Tongue (tissue), 3 donors: ENCODE measurements at places on chromosomes 4 and X. TPM values are rescaled to one million over a fixed set of nuclear protein-coding genes. Genes with fewer than 3 reads are reported as not detected.

The IL15 gene
- total RNA-seq = 9.1 TPM

The UGT2B15 gene
- total RNA-seq = not detected

The PAGE2B gene
- not detected for total RNA-seq

The PPP2R3B gene
- 101 TPM for total RNA-seq

The CT45A2 gene
- total RNA-seq = not detected

The TIGD4 gene
- 4.8 TPM for total RNA-seq

The F9 gene
- not detected for total RNA-seq

The MAGEA2B gene
- total RNA-seq = not detected

The ZNF630 gene
- total RNA-seq = 4.6 TPM

The TEC gene
- total RNA-seq = 3.2 TPM

The USP26 gene
- not detected for total RNA-seq

The CXCL1 gene
- 2.1 TPM for total RNA-seq

The FAM149A gene
- total RNA-seq = 8.7 TPM

The ETDB gene
- total RNA-seq = not detected

The PNCK gene
- total RNA-seq = 0.92 TPM

DNA sequence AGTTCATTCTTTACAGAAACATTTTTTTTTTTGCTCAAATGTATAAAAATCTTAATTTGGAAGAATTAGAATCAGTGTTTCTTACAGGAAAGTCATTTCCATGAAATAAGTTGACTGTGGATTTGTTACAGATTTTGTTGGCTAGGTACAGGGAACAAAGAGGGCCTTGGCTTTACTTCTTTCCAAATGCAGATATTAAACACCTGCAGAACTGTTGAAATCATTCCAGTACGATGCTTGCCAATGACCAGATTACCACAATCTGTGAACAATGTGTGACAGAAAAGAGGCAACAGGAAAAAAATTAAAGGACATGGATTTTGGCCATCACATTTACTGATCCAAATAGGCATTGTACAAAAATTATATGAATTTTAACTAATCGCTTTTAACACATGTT is 70.8 kb downstream of the ANXA10 start:
- DNase-seq = no peak

- no peak for DNase-seq
Measured at GRCh38 chrX:53474707-53475106, 40.5 kb upstream of the HSD17B10 start.

- DNase-seq = peak; percentile 71
Measured at GRCh38 chr4:103996064-103996463, 276.3 kb upstream of the TACR3 start.

DNA sequence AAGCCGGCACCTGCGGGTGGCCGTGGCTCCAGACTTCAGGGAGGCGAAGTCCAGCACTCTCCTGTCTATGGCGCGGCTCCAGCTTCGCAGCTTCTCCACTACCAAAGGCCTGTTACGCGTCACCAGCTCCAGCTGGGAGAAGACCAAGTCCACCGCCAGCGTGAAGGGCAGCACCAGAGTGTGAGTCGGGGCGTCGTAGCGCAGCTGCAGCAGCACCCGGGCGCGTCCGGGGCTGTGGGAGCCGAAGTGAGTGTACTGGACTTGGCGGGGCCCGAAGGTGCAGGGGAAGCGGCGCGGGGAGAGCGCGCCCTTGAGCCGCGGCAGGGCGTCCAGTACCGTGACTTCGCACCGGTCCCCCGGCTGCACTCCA is 444 bp downstream of the FREM3 start:
- DNase-seq = peak; percentile 43

DNA sequence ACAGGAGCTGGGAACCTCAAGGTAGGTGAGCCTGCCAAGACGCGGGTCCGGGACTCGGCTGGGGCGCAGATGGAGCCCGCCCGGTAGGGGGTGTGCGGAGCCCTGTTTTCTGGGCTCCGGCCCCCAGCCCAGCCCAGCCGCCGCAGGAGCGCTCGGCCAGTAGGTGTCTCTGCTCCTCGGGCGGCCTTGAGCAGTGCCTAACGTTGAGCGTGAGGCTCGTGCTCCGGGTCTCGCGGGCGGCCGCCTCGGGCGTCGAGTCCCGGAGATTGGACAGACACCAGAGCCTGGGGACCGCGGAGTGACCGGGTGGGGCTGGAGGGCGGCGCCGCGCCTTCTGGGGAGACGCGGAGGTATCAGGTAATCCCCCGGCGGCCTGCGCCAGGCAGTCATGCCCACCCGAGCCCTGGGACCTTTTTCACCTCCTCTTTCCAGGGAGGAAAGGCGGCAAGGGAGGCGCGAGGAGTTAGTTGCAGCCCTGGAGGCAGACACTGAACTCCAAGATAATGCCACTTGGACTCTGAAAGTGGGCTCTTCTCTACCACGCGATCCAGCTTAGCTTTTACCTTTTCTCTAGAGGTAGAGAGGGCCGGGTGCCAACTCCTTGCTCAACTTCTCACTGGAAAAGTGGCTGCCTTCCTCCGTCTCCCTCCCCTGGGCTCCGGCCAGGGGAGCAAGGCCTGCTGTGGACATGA is 14.5 kb upstream of the FGG start:
- DNase-seq = peak; percentile 64

GRCh38 chrX:93468075-93468474 is 205.3 kb downstream of the NAP1L3 start:
- no peak for DNase-seq

DNA sequence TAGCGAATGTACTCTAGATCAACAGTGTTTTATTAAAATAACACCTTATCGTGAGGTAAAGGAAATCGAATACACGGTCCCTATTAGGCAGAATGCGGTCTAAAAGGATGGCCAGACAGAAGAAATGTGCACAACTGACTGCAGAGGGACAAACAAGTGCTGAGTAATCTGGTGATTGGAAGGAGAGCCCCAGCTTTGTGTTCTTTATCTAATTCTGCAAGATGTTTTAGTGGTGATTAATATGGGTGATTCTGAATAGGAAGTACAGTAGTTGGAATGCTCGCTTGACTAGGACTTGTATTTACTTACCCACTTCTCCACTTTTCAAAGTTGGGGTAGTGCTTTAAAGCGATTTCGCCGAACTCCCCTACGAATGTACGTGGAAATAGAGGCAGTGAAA is 1.2 kb downstream of the WDR44 start:
- peak; percentile 22 for DNase-seq

DNA sequence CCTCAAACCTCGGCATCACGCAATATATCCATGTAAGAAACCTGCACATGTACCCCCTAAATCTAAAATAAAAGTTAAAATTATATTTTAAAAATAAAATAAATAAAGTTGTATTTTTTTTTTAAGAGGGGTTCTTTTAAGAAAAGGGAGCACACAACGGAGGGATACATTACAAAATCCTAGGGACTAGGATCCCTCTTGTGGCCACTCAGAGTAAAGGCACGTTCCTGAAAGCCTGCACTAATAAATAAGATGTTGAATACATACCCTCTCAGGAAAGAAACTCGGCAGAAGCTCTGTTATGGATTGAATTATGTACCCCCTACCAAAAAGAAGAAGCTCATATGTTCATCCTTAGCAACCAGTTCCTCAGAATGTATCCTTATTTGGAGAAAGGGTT is 50.9 kb upstream of the PRDX4 start:
- DNase-seq = peak; percentile 24

GRCh38 chr4:88097301-88097700 is 61.1 kb downstream of the ABCG2 start:
- no peak for DNase-seq

DNA sequence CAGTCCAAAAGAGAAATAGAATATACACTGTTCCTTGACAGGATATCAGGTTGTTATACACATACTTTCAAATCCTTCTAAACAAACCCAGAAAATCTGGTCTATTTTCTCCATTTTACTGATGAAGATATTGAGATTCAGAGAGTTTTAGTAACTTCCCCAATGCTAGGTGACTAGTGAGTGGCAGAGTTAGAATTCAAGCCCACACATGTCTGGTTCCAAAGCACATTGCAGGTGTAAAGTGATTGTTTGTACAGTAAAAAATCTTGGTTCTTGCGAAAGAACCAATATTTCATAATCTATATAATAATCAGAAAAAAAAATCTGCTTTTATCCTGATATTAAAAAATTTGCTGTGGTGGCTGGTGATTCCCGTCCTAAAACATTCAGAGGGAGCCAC is 39.5 kb upstream of the EMCN start:
- DNase-seq = no peak

- no peak for DNase-seq
Measured at GRCh38 chr4:155582971-155583437, 83.6 kb upstream of the GUCY1A1 start.

DNA sequence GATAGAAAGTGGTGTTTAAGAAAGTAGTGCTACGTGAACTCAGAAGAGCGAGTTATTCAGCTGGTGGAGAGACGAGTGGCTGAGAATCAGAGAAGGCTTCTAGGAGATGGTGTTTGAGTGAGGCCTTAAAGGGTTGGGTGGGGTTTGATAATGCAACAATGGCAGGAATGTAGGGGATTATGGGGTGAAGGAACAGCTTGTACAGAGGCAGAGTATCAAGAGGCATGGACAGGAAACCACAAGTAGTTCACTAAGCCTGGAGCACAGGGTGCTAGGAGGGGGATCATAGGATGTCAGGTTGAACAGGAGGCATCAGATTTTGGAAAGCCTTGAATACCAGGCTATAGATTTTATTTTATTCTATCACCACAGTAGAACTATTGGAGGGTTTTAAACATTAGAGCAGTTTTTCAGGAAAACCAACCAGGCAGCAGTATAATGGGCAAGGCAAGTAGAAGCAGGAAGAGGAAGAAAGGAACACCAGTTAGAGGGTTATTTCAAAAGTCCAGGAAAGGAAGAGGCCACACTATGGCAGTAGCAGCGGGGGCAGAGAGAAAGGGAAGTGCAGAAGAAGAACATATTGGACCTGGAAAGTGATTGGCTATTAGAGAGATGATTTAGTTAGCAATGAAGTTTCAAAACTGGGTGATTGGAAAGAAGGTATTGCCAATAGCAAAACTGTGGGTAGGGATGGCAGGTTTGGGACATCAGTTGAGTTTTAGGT is 99.2 kb downstream of the DOCK11 start:
- DNase-seq = no peak

- no peak for DNase-seq
Measured at GRCh38 chr4:54155936-54156335, 56.0 kb downstream of the GSX2 start.

GRCh38 chr4:178142724-178143123 is 700.5 kb upstream of the AGA start:
- no peak for DNase-seq

GRCh38 chr4:1014291-1015167 is 3.1 kb downstream of the FGFRL1 start:
- DNase-seq = peak; percentile 63

GRCh38 chr4:169226565-169226964 is 44.2 kb downstream of the SH3RF1 start:
- DNase-seq = no peak

DNA sequence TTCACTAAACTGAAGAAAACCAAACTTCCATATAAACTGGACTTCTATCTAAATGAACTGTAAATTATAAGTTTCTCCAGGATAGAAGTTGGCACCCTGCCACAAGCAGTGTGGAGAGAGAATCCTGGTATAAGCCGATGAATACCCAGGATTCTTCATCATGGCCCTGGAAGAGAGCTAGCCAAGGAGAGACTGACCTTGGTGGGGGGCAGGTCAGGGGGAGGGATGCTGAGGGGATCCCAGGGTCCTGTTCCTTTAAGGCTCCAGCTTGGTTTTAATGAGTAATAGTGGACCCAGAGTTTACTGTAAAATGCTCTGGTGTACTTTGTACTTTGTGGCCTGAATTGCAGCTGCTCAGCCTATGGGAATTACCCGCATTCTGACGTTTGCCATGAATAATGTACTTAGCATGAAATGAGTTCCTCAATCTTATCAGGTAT is 16.9 kb downstream of the RASSF6 start:
- DNase-seq = peak; percentile 31

- no peak for DNase-seq
Measured at GRCh38 chrX:19842542-19842941, 44.9 kb downstream of the SH3KBP1 start.

DNA sequence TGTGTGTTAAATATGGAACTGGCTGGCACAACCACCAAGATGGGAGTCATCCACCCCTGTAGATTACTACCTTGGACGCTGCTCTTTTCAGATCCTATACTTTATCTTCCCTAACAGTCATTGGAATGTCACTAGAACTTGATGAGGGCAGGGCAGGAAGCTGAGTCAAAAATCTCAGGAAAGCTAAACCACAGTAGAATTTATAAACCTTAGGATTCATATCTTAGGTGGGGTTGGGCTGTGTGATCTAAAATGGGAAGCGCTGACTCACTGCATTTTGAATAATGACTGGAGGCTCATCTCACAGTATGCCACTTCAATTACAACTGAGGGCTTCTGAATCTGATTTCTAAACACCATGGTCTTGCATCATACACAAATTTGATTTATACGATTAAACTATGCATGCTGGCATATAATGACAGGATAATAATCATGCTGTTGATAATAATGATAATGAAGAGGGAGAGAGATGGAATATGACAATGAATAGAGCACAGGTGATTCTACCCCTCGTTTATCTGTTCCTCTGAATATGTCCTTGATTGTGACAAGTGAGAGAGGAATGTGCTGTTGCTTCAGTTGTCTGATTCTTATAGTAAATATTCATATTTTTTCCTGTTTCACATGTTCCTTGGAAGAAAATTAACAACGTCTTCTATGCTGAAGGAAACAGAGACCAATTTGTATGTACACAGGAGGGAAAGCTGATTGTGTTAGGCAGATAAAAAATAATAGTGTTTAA is 270.3 kb upstream of the HS3ST1 start:
- no peak for DNase-seq

DNA sequence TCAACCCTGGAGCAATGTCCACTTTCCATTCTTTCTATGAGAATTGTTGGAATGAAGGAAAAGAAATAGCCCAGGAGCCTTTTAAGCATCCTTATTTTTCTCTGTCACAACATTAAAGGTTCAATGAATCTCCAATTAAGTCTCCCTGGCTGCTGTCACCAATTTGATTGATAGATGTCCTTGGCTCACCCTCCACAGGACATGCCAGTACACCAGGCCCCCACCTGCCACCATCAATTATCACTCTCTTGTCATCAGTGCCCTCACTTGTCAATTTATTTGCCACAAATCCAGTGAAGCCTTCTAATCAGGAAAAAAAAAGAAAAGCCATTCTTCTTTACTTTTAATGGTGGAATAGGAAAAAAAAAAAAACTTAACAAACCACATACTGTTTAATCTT is 453.6 kb downstream of the CENPC start:
- no peak for DNase-seq

- DNase-seq = no peak
Measured at GRCh38 chrX:27953171-27953570, 28.1 kb downstream of the DCAF8L1 start.

GRCh38 chr4:152247271-152247975 is 288.5 kb downstream of the FBXW7 start:
- DNase-seq = no peak

DNA sequence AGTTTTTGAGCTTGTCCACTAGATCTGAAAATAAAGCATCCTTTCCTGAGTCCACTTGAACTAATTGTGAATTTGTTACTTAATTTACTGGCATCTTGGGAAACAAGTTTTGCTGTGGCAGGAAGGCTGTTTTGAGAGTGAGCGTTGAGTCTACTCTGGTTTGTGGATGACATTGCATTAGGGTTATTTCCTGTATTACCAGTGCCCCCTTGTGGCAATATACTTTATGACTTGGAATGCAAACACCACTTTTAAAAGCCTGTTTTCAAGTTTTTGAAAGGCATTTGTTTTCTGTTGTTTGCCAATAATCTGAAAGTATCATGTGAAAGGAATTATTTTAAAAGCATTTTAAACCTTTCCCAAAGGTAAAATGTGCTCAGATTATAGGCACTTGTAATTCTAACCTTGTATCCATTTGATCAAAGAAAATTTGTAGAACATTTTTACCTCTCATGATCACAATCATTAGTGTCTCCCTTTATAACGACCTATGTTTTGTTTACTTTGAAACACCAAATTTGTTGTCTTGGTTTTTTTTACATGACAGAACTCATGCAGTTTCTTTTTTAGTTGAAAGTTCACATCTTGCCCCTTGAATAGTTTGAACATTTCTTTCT is 18.0 kb upstream of the CYP2U1 start:
- DNase-seq = peak; percentile 87
